ENCODE measurements at places on chromosomes 5 and 9.

GRCh38 chr9:116736399-116737151 lies 49.5 kb downstream of the TRIM32 start:
- no peak for DNase-seq

DNA sequence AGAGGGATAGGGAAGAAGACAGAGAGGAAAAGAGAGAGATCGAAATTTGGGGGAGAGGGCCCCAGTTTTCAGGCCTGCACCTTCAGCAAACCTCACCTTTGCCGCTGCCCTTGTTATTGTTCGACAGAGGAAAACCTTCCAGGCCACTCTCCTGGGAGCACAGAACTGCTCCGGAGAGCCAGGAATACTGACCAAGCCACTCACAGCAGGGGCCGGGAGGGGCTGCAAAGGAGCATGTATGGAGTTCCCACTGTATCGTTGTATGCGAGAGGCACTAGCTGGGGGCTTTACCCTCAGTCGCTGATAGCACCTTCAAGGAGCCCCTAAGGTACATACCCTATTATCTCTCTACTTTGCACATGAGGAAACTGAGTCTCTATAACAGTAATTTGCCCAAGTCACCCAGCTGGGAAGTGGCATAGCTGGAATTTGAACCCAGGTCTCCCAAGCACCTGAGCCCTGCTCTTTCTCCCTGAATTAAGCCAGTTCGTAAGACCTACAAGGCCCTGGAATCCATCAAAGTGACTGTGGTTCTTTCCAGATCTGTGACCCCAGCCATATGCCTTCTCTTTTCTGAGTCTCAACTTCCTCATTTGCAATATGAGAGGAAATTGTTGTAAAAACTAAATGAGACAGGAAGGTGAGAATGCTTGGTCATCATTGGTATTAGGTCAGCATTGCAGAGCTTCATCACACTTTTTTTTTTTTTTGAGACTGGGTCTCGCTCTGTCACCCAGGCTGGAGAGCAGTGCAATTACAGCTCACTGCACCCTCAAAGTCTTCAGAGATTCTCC lies 21.0 kb upstream of the FOXE1 start:
- DNase-seq: no peak

GRCh38 chr9:123282362-123283047 lies 14.1 kb upstream of the STRBP start:
- no peak for DNase-seq

DNA sequence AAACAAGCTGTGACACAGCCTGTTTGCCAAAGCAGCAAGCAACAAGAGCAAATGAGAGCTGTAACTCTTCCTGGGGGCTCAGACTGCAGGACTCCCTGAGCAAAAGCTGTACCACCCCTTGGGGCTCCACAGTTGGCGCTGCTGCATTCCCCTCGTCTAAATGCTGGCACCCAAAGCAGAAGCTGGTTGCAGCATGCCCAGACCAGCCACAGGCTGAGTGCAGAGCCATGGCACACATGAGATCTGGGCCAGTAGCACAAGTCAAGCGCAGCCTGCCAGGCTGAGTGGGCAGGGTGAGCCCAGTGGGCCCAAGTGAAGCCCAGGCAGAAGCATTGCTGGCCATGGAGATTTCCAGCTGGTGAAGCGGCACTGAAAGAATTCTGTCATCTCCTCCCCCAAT lies 157.3 kb upstream of the GRAMD2B start:
- no peak for DNase-seq

GRCh38 chr5:55731848-55732247 lies 6.0 kb upstream of the DDX4 start:
- DNase-seq: no peak

GRCh38 chr9:36817160-36817834 lies 216.8 kb downstream of the PAX5 start:
- no peak for DNase-seq

DNA sequence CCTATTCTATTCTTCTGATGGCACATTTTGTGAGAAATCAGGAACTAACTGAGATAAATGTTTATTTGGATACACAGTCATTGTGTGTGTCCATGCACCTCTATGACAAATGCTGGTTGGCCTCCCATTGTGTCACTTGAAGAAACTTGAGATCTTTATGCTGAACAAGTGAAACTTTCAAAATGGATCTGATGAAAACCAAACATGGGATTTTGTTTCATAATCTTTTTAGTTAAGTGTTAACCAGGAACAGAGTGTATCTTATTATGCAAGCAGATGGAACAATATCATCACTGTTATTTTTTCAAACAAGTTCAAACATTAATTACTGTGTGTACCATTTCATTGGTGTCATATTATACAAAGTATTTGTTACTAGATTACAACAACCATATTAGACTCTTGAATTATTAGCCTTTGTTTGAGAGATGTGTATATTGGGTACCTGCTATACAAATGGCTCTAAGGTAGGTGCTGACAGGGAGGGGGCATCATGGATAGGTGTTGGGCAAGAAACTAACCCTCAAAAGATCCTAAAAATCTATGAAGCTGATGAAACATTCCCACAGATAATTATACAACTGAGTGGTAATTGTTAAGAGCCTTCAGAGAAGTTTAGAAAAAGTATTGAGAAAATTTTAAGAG lies 159.8 kb downstream of the PALM2AKAP2 start:
- DNase-seq: no peak

GRCh38 chr5:14665949-14666348 lies 1.4 kb downstream of the OTULIN start:
- peak; percentile 32 for DNase-seq

DNA sequence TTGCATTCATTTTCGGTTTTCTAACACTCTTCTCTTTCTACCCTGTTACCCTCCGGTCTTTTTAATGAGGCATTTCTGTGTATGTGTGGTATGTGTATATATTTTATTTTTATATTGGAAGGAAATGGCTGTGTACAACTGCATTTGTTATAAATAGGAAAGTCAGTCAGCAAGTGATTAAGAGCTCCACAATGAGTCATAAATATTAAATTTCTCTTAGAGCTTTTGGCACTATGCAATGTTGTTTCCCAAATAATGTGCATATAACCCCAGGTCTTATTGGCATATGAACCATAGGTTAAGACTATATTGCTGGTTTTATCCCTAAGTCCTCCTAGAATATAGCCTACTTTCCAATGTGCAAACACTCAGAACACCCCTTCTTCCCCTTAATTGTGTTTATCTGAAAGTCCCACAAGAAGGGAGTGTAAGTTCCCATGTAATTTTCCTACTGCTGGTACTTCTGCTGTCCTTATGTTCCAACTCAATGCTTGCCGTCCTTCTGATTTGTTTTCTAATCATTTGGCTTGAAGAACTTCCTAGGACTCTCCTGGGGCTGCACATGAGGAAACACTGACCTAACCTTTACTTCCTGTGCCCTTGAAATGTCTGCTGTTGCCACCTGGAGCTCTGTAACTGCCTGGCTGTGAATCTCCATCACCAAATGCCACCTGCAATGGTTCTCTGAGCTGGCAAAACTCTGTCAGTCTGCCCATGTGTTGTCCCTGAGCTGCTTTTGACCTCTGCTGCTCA lies 65.5 kb upstream of the PCSK5 start:
- DNase-seq: no peak

DNA sequence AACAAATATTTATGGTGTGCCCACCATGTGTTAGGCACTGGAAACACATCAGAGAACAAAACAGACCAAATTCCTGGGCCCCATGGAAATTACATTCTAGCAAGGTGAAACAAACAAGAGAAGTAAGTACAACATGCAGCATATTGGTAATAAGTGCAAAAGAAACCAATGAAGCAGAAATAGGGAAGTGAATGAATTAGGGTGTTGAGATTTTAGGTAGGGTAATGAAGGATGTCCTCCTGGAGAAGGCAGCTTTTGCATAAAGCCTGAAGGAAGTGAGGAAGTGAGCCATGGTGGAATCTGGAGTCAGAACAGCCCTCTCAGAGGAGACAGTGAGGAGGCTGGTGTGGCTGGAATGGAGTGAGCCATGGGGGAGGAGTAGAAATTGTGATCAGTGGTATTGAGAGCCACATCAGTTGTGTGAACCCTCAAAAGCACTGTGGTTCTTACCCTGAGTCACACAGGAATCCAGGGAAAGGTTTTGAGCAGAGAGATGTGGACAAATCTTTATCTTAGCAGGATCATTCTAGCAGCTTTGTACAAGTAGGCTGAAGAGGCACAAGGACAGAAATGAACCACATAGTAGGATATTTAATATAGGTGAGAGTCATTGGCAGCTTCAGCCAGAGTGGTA lies 52.7 kb upstream of the ARL15 start:
- no peak for DNase-seq

DNA sequence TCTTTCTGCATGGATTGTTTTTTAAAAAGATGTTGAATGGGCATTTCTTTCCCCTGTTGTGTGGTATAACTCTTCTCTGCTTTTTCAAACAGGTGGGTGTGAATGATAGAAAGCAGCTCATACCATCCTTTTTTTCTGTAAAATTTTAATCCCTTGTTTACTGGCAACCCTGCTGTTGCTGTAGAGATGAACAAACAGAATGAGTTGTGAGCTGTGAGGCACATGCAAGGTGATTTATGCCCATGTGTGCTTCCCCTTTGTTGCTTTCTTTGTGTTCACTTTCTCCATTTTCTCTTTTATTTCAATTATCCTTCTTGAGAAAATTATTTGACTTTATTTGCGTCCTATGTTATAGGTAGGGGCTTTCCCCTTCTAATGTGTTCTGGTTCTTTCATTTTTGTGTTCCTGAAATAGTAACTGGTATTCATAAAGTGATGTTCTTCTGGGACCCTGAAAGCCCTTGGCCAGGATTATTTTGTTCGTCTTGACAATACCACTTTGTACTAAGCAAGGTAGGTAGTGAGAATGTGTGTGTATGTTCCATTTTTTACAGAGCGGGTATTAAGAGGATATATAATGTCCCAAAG lies 79.9 kb downstream of the AOPEP start:
- DNase-seq: no peak
